ENCODE measurements at places on chromosomes 3 and 15.

- peak; percentile 37 for DNase-seq
These were observed 1.0 kb downstream of the PRKCD start for GRCh38 chr3:53161820-53162671.

DNA sequence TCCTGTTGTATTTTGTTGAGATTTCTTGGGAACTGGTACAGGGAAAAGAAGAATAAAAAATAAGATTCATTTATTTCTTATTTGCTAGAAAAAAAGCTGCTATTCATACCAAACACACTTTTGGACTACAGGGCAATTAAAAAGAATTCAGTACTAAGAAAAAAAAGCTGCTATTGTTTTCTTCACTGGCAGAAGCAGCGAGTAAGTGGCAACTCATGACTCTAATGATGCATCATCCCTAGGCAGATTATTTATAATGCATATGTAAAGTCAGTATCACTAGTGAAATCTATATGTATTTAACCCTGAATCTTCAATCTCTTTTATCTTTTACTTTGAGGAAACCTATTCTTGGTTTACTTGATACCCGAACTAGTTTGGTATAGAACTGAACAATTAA is 15.2 kb downstream of the PFN2 start:
- DNase-seq = no peak

- no peak for DNase-seq
These were observed 46.5 kb upstream of the ICE2 start for GRCh38 chr15:60525341-60526039.

GRCh38 chr15:100254691-100255090 is 87.1 kb downstream of the ADAMTS17 start:
- no peak for DNase-seq

DNA sequence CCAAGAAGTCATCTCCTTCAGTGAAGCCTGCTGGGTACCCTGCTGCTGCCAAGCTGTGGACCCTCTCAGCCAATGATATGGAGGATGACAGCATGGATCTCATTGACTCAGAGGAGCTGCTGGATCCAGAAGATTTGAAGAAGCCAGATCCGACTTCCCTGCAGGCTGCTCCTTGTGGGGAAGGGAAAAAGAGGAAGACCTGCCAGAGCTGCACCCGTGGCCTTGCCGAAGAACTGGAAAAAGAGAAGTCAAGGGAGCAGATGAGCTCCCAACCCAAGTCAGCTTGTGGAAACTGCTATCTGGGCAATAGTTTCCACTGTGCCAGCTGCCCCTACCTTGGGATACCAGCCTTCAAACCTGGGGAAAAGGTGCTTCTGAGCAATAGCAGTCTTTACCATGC is 13.7 kb upstream of the ANP32A start:
- no peak for DNase-seq

- peak; percentile 41 for DNase-seq
These were observed 151.0 kb downstream of the MBNL1 start for GRCh38 chr3:152419748-152420147.

- DNase-seq = no peak
These were observed 97.4 kb downstream of the LRIG1 start for GRCh38 chr3:66403323-66403990.

DNA sequence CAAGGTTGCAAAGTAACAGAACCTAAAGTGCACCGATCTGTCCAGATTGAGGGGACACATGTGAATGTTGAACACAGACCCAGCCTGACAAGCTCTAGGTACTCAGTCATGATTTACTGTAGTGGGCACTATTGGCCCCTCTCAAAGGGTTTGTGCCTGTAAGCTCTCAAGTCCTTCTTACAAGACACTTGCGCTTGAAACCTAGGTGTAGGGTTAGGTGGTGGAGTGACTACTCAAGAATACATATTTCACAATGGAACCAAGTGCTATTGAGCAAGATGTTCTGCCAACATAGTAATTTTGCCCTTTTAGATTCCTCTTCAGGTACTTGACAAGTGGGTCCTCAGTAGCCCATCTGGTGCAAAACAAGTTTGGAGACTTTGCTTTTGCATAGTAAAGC is 169.9 kb downstream of the AKAP13 start:
- DNase-seq = no peak

GRCh38 chr3:13567684-13568514 is 19.0 kb downstream of the FBLN2 start:
- no peak for DNase-seq
